ENCODE measurements at places on chromosomes 1 and 21. TPM values are rescaled to one million over a fixed set of nuclear protein-coding genes. Genes with fewer than 3 reads are reported as not detected.

DNA sequence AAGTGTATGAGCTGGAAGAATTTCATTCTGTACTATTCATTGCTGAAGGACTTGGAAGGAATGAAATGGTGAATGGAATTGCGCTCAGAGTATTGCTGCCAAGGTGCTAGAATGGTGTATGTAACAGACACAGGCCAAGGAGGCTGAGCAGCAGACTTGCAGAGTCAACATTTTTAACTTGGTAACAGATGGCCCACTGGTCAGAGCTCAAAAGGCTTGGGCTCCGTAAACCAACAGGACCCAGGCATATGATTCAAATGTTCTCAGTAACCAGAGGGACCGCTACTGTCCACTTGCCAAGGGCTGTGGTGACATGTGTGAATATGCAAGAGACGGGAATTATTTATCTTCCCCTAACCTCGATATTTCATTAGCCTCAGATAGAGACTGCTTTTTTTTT is 28.8 kb upstream of the PTGFRN start:
- DNase-seq: no peak

DNA sequence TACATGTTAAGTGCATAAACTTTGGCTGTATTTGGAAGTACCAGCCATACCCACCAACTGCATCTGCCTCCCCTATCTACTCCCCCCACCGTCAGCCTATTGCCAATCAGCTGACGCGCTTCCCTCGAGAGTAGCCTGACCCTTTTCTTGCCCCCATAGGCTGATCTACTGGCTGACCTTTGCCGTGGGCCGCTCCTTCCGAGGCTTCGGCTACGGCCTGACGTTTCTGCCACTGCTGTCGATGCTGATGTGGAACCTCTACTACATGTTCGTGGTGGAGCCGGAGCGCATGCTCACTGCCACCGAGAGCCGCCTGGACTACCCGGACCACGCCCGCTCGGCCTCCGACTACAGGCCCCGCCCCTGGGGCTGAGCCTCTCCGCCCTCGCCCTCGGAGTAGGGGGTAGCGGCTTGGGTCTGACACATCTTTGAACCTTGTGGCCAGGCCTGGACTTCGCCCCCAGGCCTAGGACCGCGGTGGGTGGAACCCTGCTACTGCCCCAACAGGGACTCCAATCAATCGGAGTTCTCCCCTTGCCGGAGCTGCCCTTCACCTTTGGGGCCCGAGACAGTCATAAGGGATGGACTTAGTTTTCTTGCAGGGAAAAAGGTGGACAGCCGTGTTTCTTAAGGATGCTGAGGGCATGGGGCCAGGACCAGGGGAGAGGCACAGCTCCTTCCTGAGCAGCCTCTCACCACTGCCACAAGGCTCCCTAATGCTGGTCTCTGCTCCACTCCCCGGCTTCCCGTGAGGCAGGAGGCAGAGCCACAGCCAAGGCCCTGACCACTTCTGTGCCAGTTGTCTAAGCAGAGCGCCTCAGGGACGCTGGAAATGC is 4.0 kb downstream of the GLMP start:
- DNase-seq: no peak

- no peak for DNase-seq
Measured at GRCh38 chr1:116374353-116375147, 1.5 kb downstream of the ATP1A1 start.

DNA sequence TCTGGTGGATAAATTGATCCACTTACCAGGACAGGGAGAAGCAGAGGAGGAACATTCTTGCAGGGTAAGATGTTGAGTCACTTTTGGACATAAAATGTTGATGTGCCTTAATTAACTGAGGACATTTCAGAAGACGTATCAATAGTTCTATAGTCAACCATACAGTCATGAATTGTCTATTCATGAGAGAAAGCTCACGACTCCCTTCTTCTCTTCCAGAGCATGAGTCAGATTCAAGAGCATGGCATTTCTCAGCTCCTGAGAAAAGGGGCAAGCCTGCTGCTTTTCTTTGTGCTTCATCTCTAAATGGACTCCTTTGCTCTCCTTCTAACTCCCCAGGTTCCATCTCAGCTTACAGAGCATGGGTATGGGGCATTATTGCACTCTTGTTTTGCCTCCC is 55.7 kb downstream of the ADGRL4 start:
- no peak for DNase-seq

DNA sequence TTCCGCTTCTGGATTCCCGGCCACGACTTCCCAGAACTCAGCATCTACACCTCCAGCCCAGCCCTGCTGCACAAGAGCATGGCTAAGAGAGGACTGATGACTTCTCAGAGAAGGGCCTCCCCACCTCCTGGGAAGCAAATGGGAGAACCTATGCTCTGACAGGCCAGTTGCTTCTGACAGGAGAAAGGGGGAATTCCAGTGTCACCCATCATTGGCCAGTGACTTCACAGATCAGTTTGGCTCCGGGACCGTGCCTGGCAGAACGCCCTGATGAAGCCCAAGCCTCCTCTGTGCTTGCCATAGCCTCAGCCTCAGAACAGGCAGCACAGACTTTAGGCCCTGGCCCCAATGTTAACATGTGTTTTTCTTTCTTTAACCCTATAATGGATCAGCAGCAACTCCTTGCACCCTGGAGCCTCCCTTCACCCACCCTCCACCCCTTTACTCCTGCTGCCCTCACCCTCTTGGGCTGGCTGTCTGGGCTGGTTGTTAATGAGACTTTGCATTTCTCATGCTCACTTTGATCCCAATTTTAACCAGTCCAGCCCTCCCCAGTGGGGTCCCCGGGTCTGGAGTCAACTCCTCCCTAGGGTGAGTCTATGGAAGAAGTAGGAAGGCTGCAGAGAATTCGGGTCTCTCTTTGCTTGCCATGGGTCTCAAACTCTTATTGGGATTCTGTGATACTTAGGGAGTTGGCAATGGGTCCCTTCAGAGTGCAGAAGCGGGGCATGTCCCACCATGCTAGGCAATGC is 42.7 kb upstream of the SLC30A1 start:
- DNase-seq: no peak

DNA sequence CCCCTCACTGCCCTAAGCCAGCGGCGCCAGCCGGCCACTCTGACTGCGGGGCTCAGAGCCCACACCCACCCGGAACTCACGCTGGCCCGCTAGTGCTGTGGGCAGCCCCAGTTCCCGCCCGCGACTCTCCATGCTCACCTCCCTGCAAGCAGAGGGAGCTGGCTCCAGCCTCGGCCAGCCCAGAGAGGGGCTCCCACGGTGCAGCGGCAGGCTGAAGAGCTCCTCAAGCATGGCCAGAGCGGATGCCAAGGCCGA is 41.5 kb downstream of the SLC2A1 start:
- no peak for DNase-seq

DNA sequence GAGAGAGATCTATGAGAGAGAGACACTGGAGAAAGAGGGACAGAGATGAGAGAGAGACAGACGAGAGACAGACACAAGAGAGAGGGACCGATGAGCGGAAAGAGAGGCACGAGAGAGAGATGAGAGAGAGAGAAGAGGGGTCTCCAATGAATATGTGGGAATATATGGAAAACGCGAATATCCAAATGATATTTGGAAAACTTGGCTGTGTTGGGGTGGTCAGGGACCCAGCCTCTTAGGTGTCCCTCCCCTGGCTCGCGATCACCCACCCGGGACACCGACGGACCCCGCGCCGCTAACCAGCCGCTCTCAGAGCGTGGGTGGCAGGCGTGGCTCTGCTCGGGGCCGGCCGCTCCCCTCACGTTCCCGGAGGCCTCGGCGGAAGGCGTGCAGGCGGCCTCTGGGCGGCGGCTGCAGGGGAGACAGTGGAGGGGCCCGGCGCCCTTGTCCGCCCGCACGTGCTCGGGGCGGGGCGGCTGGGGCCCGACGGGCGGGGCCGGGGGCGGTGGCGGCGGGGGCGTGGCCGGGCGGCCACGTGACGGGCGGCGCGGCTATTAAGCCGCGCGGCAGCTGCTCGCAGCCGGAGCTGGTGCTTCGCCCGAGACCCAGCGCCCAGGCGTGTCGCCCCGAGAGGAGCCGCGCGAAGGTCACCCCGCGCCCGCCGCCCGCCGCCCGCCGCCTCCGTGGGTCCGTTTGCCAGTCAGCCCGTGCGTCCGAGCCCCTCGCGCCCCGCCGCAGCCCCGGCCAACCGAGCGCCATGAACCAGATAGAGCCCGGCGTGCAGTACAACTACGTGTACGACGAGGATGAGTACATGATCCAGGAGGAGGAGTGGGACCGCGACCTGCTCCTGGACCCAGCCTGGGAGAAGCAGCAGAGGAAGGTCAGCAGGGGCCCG is at the start of gene ACTN2:
Gene ACTN2, plus strand, starts transcription at position 583 of the 898 bp plus-strand sequence. Its CDS starts 175 bp downstream, at position 758.
- no peak for DNase-seq

DNA sequence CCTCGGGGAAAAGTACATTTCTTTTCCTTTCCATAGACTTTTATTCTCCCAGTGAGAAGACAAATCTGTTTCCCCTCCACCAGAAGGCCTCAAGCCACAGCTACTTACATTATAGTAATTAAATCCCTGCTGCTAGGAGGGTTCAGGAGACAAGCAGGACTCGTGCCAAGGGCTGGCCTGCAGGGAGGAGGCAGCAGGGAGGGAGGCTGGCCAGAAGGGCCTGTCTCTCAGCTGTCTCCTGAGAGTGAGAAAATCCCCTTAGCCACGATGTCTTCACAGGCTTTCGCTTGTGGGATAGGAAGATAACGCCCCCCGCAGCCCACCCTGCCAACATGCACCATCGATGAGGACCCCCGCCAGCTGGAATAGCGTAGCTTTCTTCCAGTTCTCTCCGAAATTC is 14.0 kb downstream of the KCNN3 start:
- no peak for DNase-seq

GRCh38 chr1:53309802-53310201 is 18.1 kb downstream of the LRP8 start:
- no peak for DNase-seq

Gene NOS1AP
- total RNA-seq: 2.0 TPM

Gene PCAT6
- not detected for total RNA-seq

Gene TRIM63
- 1.8 TPM for total RNA-seq

Gene TMEM200B
- total RNA-seq: 20.4 TPM

All from urinary bladder (tissue), 4 donors.